ENCODE measurements at places on chromosomes 3 and 15.

DNA sequence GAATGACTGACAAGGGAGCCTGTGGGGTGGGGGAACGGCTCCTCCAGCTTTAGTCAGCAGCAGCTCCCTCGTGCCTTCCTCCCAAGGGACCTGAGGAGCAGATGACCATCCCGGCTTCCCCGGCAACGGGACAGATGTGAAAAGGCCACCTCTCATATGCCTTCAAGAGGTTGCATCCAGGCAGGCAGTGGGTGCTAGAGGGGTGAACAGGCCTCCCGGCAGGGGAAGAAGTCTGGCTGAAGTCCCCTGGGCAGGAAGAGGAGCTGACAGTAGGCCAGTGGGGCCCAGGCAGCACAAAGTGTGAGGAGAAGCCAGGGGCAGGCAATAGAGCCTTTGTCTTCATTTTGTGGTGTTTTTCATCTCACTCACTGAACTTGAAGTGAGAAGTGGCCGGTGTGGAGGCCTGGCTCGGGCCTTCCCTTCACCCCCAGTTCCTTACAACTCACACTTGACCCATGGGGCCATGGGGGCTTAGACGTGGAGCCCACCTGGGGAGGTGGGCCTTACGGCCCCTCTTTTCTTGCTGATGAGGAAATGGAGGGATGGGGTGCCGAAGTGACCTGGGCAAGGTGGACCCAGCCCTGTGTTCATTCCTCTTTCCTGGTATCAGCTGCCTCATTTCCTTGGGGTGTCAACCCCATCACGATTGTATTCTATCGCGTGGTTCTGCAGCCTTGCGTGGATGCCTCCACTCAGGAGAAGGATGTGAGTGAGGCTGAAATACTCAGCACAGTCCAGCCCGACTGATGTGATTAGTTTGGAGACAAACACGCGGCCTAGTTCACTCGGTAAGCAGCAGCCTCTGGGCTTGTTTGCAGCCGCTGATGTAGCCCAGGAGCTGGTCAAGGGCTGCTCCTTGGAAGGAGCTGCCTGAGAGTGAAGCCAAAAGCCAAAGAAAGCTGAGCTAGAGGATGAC is 115.5 kb upstream of the ALDH1A3 start:
- DNase-seq = no peak

DNA sequence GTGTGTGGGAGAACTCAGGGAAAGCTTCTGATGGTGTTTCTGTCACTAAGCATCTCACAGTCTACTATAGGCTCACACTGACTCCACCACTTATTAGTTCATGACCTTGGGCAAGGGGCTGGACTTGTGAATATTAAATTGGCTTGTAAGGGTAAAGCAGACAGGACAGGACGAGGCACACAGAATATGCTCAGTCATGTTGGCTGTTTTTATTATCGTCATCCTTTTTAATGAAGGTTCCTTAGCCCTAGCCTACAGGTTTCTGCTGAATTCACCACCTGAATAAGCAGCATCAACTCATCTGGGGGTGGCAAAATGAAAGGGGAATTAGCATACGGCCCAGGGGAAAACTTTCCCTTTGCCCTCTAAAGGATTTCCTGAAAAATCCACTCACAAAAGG is 39.6 kb upstream of the LIPC start:
- no peak for DNase-seq

GRCh38 chr3:167467848-167468611 is 5.8 kb downstream of the SERPINI2 start:
- DNase-seq = no peak

DNA sequence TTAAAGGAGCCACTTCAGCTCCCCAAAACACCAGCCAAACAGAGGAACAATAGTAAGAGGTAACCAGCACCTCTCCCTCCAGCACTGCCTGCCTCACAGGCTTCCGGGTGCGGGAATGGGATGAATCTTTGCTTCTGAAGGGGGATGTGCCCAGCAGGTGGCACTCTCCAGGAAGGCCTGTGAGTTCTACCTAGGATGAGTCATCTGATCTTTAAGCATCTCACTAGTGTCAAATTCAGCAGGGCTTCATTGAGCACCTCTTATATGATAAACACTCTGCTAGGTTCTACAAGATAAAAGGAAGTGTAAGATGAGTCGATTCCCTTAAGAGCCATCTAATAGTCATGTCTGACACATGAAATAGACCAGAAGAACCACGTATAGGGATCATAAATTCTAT is 237.4 kb upstream of the UMPS start:
- no peak for DNase-seq

- no peak for DNase-seq
Measured at GRCh38 chr15:56052395-56053045, 59.1 kb upstream of the NEDD4 start.

- no peak for DNase-seq
Measured at GRCh38 chr3:159634483-159634882, 354.2 kb upstream of the IL12A start.

DNA sequence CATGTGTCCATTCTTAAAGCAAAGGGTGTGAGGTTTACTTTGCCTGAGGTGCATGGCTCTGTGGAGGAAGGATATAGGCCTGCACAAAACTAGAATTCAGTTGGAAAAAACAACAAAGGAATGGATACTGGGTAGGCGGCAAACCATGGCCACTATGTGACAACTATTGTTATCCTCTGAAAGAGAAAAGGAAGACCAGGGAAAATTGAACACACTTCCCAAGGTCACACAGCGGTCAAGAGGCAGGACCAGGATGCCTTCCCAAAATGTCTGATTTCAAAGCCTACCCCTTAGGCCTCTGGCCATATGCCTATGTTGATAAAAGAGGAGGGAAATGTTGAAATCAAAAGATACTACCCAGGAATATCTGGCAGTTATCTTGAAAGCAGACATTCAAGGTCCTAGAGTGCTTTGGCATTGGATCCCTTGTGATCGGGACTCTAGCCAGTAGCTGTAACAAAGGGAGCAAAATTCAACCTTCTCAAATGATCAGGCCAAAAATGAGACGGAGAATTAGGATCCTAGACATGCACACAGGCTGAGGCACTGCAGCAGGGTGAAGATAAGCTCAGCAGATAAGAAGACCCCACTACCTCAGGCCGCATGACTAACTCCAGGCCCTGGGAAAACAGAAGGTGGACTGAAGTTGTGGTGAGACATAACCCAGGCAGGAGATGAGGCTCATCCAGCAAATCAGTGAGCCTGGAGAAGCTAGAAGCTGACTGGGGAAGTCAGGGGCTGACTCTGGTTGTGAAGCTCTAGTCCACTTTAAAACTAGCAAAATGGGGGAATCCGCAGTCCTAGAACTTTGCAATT is 292.2 kb downstream of the NEK10 start:
- DNase-seq = no peak

DNA sequence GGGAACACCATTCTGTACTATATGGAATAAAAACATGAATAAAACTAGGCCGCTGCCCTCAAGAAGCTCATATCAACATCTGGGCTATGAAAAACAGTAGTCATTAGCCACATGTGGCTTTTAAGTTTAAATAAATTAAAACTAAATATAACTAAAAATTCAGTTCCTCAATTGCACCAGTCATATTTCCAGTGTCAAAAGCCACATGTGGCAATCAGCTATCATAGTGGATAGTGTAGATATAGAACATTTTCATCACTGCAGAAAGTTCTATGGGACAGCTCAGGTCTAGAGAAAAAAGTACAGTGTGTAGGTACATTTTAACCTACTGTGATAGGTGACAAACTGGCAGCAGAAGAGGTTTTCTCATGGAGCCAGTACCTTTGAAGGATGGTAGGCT is 261.4 kb downstream of the FOXP1 start:
- DNase-seq = no peak

- no peak for DNase-seq
Measured at GRCh38 chr15:78195735-78196201, 38.6 kb downstream of the ACSBG1 start.

- DNase-seq = no peak
Measured at GRCh38 chr15:70923311-70924080, 30.9 kb downstream of the LRRC49 start.
